ENCODE measurements at places on chromosomes 16 and 17.

GRCh38 chr16:80233097-80233835, 307.5 kb upstream of the DYNLRB2 start:
- no peak for DNase-seq

DNA sequence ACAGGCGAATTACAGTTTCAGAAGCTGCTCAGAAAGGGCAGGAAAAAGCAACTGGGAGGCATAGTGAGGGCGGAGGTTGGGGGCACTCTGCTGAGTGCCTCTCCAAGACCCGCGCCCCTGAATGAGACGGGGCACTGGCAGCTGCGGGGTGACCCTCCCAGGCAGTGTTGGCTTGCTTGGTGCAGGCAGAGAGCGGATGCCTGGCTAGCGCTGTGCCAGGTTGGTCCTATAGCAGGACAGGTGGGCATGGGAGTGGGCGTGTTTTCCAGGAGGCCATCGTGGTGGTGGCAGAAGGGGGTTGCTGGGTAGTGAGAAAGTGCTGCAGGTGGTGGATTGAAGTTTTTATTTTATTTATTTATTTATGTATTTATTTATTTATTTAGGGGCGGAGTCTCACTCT, 16.0 kb upstream of the SBK1 start:
- no peak for DNase-seq

GRCh38 chr16:62445909-62446308, 409.7 kb upstream of the CDH8 start:
- DNase-seq: peak; percentile 11

- DNase-seq: no peak
Observed at GRCh38 chr17:43125967-43126910, 1.1 kb upstream of the BRCA1 start.

DNA sequence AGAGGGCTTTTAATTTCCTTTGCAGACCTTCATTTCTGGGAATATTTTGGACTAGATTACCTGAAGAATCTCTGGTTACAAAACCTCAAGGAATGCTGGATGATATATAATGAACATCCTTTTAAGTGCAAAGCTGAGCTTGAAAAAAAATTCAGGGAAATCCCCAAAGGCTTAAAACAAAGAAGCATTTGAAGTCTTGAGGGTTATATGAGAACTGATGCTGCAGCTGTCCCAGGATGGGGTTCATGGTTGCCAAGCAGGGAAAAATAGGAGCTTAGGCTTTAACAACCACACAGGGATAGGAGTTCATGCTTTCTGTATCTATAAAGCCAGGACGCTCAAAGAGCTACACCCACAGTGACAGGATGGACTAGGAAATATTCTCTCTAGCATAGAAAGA, 150.4 kb upstream of the IRX5 start:
- no peak for DNase-seq

- DNase-seq: peak; percentile 21
Observed at GRCh38 chr17:39177256-39177655, 11.3 kb upstream of the ARL5C start.

DNA sequence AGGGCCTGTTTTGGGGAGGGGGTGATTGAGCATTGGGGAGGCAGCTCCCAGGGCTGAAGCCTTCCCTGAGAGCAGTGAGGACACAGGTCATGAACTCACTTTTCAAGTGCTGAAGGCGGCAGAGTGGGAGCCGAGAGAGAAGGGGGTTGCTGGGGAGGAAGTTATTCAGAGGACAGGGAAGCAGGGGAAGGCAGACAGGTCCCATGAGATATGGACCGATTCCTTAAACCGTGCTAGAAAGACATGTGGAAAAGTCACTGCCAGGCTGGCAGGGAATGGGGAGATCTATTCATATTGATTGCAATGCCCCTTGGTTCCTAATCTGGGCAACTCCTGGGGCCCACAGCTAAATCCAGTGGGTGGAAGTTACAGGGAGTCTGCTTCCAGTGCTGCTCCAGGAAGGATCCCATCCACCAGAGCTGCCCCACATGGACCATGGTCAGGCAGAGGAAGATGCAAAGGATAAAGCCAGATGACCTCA, 1.1 kb downstream of the CCL4 start:
- no peak for DNase-seq

DNA sequence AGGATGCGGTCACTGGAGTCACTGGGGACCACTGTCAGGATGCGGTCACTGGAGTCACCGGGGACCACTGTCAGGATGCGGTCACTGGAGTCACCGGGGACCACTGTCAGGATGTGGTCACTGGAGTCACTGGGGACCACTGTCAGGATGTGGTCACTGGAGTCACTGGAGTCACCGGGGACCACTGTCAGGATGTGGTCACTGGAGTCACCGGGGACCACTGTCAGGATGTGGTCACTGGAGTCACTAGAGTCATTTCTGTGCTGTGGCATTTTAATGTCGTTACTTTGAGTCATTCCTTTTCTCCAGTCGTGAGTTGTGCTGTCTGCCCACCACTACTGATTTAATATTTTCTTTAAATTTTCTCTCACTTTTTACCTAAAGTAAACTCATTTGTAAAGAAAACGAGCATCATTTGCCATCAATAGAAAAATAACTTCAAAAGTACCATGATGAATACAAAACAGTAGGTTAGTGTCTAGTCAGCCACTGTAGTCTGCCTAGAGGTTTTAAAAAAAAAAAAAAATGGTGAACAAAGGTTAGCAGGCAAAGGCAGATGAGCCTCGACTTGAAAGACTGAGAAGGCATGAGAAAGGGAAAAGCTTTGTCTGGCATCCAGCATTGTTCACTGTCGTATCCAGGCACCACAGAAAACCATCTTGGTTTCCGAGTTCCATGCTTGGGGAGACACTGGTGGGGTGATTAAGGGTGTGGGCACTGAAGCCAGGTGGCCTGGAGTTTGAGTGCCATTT, 346.6 kb downstream of the SNX29 start:
- no peak for DNase-seq

- peak; percentile 26 for DNase-seq
Observed at GRCh38 chr17:21425736-21426135, 49.6 kb downstream of the KCNJ12 start.

DNA sequence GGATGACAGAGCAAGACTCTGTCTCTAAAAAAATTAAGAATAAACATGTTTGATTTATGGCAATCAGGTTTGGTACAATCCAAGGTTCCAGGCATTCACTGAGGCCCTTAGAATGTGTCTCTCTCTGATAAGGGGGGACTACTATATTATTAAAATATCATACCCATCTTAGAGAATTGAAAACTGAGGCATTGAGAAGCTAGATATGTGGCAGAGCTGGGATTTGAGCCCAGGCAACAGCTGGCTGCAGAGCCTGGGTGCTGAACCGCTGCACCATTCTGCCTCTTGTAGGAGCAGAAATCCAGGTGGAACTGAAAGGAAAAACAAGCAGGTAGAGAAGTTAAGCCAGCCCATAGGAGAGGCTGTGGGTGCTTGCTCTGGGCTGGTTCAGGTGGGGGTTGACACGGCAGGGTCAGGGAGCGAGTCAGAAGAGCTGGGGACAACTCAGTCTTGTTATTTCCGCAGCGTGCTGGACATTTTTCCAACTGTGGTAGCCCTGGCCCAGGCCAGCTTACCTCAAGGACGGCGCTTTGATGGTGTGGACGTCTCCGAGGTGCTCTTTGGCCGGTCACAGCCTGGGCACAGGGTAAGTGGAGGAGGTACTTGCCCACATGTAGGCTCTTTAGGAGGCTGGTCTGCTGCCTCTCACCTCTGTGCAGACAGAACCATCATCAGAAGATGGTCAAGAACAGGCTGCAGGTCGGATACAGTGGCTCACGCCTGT, 62.5 kb downstream of the WIPI1 start:
- DNase-seq: no peak

DNA sequence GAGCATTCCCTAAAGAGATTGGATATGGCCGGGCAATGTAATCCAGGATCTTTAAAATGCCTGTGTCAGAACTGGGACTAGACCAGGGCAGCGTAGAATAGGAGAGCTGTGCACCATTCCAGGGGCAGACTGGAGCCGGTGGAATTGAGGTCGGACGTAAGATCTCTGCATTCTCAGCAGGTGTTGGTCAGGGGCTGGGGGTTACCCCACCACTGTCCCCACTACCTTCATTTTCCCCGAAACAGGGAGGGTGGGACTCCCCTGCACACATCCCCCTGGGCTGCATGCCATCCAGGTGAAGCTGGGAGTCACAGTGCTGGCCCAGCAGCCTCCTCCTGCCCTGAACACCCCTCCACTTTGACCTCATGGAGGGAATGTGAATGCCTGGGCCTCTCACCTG, 17.8 kb downstream of the OSBPL7 start:
- DNase-seq: no peak

DNA sequence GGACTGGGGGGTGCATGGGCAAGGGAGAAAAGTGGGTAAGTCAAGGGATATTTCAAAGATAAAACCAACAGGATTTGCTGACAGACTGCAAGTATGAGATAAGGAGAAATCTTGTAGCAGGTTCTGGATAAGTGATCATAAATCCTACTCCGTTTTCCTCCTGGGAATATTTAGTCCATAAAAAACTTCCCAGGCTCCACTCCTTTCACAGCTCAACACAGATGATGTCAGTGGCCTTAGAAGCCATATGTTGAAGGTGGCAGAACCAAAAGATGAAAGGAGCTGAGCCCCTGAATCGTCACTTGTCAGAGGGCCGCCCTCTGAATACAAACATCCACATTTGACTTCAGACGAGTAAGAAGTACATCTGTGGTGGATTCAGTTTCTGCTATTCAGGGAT, 71.7 kb downstream of the GRIN2A start:
- DNase-seq: no peak

DNA sequence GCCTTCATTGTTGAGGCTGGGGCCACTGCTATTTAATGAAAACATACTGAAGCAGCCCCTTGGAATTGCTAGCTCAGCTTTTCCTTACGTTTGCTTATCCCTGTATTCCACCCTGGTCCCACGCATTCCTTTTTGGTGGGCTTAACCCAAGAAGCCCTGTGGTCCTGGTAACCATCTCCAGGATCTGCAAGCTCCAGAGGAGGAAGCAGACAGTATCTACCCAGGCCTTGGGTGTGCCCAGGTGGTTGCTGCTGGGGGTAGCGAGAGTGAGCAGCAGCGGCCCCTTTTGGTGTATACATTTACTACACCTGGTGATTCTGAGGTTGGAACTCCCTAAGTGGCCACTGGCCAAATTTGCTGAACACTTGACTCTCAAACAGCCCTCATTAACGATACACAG, 97.7 kb downstream of the CBLN1 start:
- DNase-seq: no peak

DNA sequence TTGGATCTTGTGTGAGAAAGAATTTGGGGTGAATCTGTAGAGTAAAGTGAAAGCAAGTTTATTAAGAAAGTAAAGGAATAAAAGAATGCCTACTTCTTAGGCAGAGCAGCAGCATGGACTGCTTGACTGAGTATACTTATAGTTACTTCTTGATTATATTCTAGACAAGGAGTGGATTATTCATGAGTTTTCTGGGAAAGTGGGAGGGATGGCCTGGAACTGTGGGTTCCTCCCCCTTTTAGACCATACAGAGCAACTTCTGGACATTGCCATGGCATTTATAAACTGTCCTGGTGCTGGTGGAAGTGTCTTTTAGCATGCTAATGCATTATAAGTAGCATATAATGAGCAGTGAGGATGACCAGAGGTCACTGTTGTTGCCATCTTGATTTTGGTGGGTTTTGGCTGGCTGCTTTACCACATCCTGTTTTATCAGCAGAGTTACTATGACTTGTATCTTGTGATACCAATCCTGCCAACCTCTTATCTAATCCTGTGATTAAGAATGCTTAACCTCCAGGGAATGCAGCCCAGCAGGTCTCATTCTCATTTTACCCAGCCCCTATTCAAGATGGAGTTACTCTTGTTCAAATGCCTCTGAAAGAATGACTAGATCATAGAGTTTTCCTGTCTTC, 58.7 kb downstream of the HSD17B2 start:
- no peak for DNase-seq

GRCh38 chr17:3983606-3984484, 19.6 kb upstream of the ATP2A3 start:
- DNase-seq: no peak

GRCh38 chr17:34781571-34782108, 179.6 kb downstream of the CCT6B start:
- peak; percentile 5 for DNase-seq

DNA sequence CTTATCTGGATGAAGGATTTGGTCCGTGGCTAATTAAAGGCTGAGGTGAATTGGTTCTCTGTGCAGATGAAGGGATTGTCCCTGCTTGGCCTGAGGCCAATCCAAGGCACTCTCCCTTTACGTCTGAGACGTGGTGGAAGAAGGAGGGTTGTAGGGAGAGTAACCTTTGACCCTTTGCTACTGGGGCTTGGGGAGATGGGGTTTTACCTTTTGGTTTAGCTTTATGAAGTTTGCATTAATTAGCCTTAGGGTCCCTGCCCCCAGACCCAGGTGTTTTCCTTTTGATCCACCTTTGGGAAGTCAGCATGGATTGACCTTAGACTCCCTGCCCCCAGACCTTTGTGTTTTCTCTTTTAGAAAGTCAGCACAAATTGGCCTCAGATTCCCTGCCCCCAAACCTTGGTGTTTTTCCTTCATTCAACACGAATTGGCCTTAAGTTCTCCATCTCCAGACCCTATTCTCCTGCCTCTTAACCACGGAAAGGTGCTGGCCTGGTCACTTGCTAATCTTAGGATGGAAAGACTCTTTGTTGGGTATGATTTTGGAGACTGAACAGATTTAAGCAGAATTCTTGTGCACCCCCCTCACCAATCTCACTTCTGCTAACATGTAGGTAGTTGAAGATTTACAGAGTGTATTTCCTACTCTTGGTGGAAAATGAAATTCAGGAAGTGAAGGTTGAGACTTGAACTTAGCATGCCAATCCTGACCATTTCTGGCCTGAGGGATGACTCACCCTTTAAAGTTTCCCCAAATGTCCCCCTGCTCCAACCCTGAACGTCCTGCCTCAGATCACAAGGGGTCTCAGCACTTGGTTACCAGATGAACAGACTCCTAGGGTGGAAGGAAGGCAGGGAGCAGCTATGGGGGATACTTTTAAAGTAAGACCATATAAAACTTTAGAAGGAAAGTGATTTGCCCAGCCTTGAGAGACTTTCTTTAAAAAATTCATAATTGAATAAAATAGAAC, 23.1 kb upstream of the MMD start:
- DNase-seq: no peak

DNA sequence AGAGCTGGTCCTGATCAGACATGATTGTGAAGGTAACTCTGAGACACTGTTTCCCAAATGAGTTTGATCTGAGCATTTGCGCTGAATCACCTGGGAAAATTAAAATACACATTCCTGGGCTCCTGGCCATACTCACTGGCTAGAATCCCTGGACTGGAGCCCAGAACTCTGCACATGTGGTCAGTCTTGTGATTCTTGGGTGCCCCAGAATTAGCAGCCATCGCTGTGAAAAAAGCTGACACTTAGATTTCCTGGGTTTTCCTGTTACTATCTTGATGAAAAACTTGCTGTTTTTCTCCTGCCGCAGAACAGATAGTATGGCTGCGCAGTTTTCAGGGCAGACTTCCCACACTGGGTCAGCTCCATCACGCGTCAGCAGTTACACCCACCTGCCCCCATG, 24.6 kb downstream of the NECAB2 start:
- DNase-seq: peak; percentile 39

GRCh38 chr16:74627506-74628220, 20.7 kb upstream of the GLG1 start:
- DNase-seq: no peak

DNA sequence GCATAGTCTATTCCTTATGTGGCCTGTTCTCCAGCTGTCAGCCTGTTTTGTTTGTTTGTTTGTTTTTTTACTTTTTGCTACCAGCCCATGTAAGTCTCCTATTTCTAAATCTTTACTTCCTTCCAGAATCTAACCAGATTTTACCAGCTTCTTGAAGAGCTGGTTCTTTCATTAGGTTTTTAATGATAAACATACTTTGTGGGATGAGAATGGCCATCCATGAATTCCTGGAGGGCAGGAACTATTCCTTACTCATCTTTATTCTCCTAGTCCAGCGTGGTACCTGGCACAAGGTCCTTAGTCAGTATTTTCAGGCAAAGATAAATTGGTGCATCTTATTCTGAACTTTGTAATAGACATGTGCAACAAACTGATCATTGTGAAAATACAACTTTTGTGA, 17.3 kb downstream of the RSPRY1 start:
- DNase-seq: peak; percentile 30
